Stomach (tissue), 19 donors: ENCODE measurements at places on chromosomes 2 and 18. TPM values are rescaled to one million over a fixed set of nuclear protein-coding genes. Genes with fewer than 3 reads are reported as not detected.

The ABCB11 gene
- polyA plus RNA-seq, result not detected

The FNDC4 gene
- 4.5 TPM for polyA plus RNA-seq

The DQX1 gene
- polyA plus RNA-seq, result 4.1 TPM

The BCL2 gene
- 1.5 TPM for polyA plus RNA-seq

The TMEM178A gene
- polyA plus RNA-seq, result 2.3 TPM

The RAB17 gene
- polyA plus RNA-seq, result 83.8 TPM

The FN1 gene
- polyA plus RNA-seq, result 44.4 TPM

The MAPK4 gene
- 0.19 TPM for polyA plus RNA-seq

The PDE1A gene
- 25.8 TPM for polyA plus RNA-seq

The EML6 gene
- polyA plus RNA-seq, result not detected

The CRIM1 gene
- polyA plus RNA-seq, result 7.0 TPM

The ANKRD30BL gene
- polyA plus RNA-seq, result not detected

The IL36RN gene
- not detected for polyA plus RNA-seq

The VAMP8 gene
- polyA plus RNA-seq, result 358 TPM

The MC5R gene
- polyA plus RNA-seq, result not detected

The OTOF gene
- 0.18 TPM for polyA plus RNA-seq

The REG1B gene
- 52.9 TPM for polyA plus RNA-seq

The NR4A2 gene
- 20.7 TPM for polyA plus RNA-seq

The TUBA3E gene
- polyA plus RNA-seq, result not detected

The ALPG gene
- polyA plus RNA-seq, result not detected

The CAPN10 gene
- polyA plus RNA-seq, result 38.0 TPM

The OTOS gene
- polyA plus RNA-seq, result not detected

The CFC1 gene
- polyA plus RNA-seq, result 10.9 TPM

The AUP1 gene
- 235 TPM for polyA plus RNA-seq

The DSG3 gene
- 47.6 TPM for polyA plus RNA-seq

The POTEJ gene
- not detected for polyA plus RNA-seq

The GPR17 gene
- 0.25 TPM for polyA plus RNA-seq

The SPP2 gene
- polyA plus RNA-seq, result not detected

The TMEM163 gene
- 3.2 TPM for polyA plus RNA-seq

The SERPINB3 gene
- polyA plus RNA-seq, result 46.5 TPM

The DNAJC5G gene
- polyA plus RNA-seq, result not detected

The ANO7 gene
- 0.48 TPM for polyA plus RNA-seq

The IL37 gene
- polyA plus RNA-seq, result 0.55 TPM

The MITD1 gene
- polyA plus RNA-seq, result 48.8 TPM

The PROM2 gene
- polyA plus RNA-seq, result 22.3 TPM

The ACVR1 gene
- polyA plus RNA-seq, result 5.6 TPM
